ENCODE measurements at places on chromosomes 2 and 18.

GRCh38 chr2:98583816-98584618, 24.3 kb downstream of the COA5 start:
- DNase-seq = no peak

DNA sequence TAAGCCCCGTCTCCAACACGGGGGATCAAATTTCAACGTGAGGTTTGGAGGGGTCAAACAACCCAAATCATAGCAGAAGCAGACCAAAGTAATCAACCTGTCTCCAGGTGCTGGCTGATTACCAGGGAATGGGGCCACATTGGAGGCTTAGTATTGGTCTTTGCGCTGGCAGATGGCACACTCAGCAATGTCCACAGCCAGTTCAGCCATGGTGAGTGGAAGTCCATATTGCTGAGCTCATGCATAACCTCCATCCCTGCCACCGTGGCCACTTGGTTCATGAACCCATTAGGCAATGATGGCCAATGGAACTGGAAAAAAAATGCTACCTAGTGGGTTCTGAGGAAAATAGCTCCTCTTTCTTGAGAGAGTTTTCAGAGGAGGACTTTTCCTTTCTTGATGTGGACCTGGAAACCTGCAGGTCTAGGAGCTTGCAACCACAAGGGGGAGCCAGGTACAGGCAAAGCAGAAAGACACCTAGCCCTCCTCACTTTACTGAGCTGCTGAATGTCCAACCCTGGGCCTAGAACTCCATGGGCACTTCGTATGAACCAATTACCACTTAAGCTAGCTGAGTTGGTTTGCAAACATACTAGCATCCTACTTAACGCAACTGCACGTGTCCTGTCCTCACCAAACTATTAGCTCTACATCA, 128.0 kb upstream of the GYPC start:
- peak; percentile 6 for DNase-seq

DNA sequence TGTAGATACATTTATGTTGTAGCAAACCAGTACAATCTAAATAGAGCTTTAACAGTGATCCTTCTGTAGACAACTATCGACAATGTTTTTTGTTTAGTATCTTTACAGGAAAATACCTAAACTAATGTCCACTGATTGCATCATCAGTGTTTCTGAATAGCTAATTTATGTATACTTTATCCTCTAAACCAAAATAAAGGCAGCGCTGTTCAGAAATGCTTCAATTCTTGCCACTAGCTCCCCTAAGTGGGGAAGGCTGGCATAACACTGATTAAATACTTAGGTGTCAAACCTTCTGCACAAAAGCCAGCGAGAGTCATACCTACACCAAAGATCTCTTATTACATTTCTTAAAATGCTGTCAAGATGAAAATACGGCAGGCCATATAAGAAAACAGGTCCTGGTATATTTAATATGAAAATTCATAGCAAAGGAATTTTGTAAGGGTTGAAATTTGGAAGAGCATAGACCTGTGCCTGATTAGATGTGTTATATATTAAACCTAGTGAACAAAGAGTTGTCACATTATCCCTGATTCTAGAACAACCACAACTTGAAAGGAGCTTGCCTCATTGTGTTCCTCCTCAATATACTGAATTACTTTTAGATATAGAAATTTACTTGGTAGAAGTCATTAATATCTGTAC, 1693.4 kb upstream of the SLC39A10 start:
- DNase-seq = no peak

DNA sequence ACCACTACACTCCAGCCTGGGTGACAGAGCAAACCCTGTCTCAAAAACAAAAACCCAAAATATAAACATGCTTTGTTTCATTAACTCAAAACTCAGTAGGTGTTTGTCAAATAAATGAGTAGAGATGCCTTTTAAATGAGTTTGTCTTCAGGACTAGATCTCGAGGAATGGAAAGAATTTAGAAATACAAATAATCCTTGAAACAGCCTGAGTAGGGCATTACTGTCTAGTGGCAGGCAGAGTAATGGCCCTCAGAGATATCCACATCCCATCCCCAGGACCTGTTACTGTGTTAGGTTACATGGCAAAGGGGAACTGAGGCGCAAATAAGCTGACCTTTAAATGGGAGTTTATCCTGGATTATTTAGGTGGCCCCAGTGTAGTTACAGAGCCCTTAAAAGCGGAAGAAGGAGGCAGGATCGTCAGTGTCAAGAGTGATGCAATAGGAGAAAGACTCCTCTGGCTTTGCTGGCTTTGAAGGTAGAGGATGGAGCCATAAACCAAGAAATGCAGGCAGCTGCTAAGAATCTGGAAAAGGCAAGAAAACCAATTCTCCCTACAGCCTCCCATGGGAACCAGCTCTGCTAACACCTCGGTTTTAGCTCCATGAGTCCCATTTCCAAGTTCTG, 63.0 kb downstream of the CABLES1 start:
- DNase-seq = no peak

DNA sequence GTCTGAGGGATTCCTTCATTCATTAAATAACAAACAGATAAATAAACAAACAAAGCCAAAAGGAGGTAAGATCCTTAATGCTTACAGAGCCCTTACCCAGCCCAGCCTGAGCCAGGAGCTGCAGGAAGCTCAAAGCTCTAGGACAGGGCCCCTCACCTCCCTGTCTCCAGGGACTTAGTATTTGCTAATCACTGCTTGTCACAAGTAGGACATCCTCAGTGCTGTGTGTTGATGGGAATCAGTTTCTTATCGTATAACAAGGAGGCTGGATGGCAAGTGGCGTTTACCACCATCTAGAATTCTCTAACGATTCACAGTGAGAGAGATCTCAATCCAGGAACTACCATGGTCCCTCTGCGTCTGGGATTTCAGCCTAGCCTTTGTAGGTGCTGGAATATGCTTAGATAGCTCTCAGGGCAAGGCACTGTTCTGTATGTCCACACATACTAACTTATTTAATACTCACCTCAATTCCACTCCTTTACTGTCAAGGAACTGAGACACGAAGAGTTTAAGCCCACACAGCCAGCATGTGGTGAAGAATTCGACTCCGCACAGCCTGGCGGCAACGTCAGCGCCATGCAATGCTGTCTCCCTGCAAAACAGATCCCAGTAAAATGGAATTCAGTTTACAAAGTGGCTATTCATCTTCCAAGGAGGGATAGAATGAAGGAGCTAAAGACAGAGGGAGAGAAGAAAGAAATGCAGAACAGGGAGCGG, 164.8 kb downstream of the MYCN start:
- DNase-seq = no peak

GRCh38 chr2:49845671-49846070, 691.4 kb upstream of the FSHR start:
- DNase-seq = no peak

Data from stimulated activated CD8-positive, alpha-beta memory T cell treated with anti-CD3 and anti-CD28 coated beads, Interleukin-7, amount 100 ng/mL, for 48 hours (primary cell).